ENCODE measurements at places on chromosomes 13 and 19.

DNA sequence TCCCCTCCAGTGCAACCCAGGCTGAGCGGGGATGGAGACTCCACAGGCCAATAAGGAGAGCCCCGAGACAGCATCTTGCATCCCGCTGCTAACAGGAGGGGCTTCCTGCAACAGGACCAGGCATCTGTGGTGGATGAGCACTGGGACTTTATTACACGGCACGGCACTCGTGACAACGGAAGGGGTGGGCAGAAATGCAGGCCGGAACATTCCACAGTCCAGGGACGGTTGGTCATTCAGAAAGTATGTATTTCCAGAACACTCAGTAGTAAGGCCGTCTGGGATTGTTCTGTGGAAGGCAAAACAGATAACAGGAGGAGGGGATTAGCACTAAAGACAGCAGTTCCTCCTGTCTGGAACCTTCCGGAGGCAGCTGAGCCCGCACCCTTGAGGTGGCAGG lies 3.3 kb upstream of the TM6SF2 start:
- DNase-seq: no peak

DNA sequence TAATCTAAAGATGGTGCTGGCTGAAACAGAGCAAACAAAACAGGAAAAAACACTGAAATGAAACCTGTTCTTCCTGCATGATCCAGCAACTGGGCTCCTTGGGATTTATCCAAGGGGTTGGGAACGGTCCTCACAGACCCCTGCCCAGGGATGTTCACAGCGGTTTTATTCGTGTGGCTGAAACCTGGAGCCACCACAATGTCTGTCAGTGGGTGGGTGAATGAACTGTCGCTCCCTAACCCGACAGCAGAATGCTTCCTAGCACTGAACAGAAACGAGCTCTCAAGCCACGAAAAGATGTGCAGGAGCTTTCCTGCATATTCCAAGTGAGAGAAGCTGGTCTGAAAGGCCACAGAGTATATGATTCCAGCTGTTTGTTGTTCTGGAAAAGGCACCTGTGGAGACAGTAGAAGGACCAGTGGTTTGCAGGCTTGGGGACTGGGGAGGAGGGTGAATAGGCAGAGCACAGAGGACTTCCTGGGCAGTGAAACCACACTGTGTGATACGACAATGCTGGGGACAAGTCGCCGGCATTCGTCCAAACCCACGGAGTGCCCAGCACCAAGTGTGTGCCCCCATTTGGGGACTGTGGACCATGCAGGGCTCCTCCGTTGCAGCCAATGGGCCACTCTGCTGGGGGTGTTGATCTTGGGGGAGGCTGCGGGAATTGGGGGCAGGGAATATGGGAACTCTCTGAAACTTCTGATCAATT lies 73.9 kb downstream of the TEX29 start:
- DNase-seq: no peak

DNA sequence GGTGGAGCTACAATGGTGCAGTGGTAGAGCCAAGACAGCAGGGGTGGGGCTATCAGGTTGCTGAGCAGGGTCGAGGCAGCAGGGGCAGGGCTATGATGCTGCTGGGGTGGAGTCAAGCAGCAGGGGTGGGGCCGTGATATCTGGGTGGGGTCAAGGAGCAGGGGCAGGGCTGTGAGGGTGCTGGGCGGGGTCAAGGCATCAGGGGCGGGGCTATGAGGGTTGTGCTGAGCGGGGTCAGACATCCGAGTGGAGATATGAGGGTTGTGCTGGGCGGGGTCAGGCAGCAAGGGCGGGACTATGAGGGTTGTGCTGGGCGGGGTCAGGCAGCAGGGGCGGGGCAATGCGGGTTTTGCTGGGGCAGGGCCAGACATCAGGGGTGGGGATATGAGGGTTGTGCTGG lies 14.7 kb downstream of the HCN2 start:
- DNase-seq: no peak

DNA sequence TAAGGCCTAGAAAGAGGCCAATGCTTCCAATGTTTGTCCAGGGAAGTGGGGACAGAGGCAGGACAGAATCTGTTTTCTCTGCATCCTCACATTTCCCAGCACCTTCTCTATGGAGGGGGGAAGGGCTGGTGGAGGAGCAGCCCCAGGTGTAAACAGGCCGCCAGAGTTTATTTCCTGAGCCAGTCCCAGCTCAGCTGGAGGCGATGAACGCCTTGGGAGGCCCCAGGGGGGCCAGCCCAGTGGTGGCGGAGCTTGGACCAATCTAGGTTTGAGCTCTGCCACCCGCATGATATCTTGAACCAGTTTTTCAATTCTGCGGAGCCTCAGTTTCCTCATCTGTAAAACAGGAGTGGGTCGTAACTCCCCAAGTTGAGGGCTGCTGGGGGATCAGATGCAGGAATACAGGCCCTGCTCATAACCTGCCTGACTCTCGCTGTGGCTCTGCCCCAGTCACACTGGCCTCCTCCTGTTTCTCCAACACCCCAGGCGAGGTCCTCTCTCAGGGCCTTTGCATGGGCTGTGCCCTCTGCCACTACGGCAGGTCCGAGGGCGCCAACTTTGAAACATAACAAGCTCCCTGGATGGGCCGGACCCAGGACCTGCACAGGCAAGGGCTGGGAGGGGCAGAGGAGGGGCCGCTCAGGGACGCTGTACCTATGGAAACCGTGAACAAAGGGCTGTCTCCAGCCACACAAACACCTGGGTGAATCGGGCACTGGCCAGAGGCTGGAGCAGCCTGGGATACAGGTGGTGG lies 1.1 kb downstream of the TNFAIP8L1 start:
- no peak for DNase-seq

DNA sequence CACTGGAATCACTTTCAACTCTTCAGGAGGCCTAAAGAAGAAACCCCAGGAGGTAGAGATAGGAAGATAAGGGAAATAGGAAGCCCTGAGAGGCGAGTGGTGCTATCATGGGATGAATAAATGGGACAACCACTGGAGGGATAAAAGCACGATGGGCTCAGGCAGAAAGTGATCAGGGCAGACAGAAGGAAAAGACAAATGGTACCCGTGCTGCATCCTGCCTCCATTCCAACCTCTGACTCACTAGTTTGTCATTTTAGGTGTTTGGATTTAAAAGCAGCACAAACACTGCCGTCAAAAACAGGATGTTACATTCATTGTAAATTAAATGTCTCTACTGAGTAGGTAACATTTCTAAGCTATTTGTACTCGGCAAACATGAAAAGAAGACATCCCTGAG lies 314.3 kb upstream of the HTR2A start:
- no peak for DNase-seq

DNA sequence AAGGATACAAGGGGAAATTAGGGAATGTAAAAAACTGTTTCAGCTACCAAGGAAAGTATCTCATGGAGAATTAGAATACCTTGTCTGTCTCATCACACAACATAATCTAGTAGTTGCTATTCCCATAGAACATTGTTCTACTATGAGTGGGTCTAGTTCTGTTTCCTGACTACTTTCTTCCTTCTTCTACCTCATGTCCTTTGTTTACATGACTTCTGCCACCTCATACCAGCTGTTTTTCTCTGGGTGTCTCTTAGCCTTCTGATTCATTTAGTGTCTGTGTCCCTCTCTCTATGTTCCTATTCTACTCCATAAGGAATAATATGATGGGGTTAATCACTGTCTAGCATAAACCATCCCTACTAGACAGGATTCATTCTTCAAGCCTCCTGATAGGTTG lies 887.3 kb downstream of the DIAPH3 start:
- no peak for DNase-seq

GRCh38 chr19:46471116-46471733 lies at the start of gene PNMA8A:
PNMA8A (minus strand) TSS chr19:46471563; CDS start chr19:46471035, 528 bp downstream.
- DNase-seq: no peak

- no peak for DNase-seq
These were observed 21.5 kb downstream of the NFIC start for GRCh38 chr19:3387645-3388589.

DNA sequence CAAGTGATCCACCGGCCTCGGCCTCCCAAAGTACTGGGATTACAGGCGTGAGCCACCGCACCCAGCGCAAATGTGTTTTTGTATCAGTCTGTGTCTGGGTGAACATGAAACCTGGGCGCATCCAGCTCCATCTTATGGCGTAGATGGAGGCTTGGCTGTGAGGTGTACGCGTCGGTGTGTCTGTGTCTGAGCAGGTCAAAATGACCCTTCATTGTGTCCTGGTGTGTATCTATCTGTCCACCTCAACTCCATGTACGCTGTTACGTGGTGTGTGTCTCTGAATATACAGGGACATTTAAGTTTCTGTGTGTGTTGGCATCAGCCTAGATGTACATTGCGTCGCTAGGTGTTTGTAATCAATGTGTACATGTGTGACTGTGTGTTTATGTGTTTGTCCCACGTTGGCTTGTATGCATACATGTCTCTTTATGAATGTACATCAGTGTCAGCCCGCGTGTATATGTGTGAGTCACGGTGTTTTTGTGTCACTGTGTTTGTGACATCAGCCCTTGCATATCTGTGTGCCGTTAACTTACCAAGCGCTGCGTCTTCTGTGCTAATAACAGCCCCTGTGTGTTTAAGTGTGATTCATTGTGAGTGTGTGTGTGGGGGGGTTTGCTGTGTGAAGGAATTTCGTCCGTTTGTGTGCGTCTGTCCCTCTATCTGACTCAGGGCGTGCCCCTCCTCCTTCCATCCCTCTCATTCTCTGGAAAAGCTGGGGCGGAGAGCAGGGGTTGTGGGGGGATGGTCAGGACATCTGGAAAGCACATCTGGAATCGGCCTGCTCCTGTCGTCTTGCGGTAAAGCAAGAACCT lies 6.4 kb downstream of the AXL start:
- peak; percentile 12 for DNase-seq

- DNase-seq: no peak
These were observed 8.0 kb upstream of the POU2F2 start for GRCh38 chr19:42140125-42140754.

GRCh38 chr13:113931841-113932459 lies 41.9 kb downstream of the C13orf46 start:
- no peak for DNase-seq

DNA sequence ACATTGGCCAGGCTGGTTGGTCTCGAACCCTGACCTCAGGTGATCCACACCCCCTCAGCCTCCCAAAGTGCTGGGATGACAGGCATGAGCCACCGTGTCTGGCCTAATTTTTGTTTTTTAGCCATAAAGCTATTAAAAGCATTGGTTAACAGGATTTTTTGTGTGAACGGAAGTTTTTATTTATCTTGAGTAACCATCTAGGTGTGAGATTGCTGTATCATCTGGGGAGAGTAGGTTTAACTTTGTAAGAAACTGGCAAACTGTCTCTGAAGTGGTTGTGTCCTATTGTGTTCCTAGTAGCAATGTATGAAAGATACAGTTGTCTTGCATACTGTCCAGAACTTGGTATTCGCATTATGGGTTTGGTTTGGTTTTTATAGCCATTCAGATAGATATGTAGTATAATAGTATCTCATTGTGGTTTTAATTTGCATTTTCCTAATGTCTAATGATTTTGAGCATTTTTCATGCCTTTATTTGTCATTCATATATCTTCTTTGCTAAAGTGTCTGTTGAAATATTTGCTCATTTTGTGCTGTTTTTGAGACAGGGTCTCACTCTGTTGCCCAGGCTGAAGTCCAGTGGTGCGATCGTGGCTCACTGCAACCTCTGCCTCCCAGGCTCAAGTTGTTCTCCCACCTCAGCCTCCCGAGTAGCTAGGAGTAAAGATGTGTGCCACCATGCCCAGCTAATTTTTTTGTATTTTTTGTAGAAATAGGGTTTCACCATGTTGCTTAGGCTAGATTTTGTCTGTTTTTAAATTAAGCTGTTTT lies 13.5 kb upstream of the PLEKHF1 start:
- no peak for DNase-seq

DNA sequence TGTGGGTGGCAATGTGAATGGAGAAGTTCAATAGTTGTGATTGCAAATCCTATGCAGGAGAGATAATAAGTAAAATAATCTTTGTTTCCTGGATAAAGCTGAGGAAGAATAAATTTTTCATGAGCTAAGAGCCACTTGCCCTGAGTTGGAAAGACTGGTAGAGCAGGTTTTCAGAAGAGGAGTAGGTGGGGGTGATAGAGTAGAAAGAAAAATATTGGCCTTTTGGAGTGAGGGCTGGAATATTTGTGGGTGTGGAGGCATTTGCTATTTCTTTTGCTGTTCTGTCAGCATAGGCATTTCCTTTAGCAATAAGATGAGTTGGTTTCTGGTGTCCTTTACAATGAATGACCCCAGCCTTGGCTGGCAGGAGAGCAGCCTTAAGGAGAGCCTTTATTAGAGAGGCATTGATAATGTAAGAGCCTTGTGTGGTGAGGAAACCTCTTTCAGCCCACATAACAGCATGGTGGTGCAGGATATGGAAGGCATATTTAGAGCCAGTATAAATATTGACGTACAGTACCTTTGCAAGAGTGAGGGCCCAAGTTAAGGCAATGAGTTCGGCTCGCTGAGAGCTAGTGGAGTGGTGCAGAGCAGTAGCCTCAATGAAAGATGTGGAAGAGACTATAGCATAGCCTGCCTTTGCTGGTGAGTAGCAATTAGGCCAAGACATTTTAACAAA lies 11.6 kb upstream of the ZNF431 start:
- no peak for DNase-seq

GRCh38 chr13:108226184-108226583 lies 8.0 kb downstream of the ABHD13 start:
- DNase-seq: no peak

GRCh38 chr19:3357992-3358688 lies 8.2 kb upstream of the NFIC start:
- DNase-seq: no peak

- no peak for DNase-seq
These were observed 183.7 kb downstream of the TEX29 start for GRCh38 chr13:111503905-111504695.

DNA sequence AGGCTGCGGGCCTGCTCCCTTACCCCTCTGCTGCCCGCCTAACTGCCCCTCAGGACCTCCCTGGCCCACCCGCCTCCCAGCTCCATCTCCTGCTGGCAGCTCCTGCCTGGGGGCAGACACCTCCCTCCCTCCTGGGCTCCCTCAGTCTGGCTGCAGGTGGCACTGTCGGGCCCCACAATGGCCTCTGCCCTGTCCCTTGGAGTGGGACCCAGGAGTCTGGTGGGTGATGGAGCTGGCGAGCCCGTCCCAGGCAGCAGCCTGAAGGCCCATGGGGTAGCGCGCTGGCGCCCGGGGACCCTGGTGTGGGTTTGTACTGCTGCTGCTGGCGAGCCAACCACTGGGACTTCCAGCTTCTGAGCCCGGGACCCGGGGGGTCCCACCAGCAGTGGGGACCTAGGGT lies 83.6 kb downstream of the KDM4B start:
- no peak for DNase-seq

GRCh38 chr13:79735228-79735627 lies 254.3 kb downstream of the NDFIP2 start:
- no peak for DNase-seq

DNA sequence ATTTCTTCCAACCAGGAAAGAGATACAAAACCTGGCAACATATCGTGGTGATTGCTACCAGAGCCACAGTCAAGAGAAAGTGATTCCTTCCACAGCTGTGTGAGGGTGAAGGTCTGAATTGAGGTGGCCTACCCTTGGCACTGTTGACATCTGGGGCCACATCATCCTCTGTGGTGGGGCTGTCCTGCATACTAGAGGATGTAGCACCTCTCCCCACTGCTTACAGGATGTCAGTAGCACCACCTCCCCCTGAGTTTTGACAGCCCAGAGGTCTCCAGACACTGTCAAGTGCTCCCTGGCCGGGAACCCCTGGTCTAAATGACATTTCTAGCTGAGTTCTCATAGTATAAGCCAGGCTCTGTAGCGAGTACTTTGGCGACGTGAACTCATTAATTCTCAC lies 15.5 kb downstream of the PTGER1 start:
- peak; percentile 17 for DNase-seq
